ENCODE measurements at places on chromosomes 3 and 15. TPM values are rescaled to one million over a fixed set of nuclear protein-coding genes. Genes with fewer than 3 reads are reported as not detected.
A peak's percentile ranks its signal among the peaks of the same experiment; 100 is the strongest.

GRCh38 chr3:76362643-76363042, 577.3 kb upstream of the ZNF717 start:
- no peaks in the 10 kb centered on the region for H3K27me3 ChIP-seq
- DNase-seq = no peak
- no peaks in the 10 kb centered on the region for H3K4me1 ChIP-seq
- no peak overlapping the region for H3K4me3 ChIP-seq

DNA sequence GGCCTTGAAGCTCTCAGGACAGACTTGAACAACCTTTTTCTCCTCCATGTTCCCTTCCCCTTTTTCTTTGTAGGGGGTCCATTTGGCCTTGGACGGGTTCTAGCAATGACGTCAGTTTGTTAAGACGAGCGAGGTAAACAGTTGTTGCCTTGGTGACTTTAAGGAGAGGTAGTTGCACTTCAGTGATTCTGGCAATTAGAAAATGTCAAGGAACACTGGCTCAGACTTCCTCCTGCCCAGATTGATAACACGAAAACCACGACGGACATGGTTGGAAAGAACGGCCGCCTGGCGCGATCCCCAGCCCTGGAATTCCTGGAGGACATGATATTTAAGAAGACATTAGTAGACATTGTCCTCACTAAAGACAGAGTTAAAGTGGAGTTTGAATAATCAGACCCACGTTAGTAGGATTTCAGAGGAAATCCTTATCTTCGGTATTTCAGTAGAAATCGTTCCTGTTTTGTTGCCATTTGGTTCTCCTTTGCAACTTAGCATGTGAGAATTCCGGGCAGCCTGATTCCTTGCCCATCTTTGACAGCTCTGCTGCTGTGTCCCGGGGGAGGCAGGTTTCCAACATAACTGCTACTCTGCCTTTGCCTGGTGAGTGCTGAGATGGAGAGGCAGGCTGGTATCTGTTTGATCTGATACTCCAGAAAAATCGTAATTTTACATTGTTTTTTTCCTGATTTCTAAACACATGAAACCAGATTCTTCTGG, 87.3 kb downstream of the ST6GAL1 start:
- peaks cover 7% of the 10 kb centered on the region for H3K36me3 ChIP-seq
- no peaks in the 10 kb centered on the region for H3K27me3 ChIP-seq
- peaks cover 7% of the 10 kb centered on the region for H3K4me1 ChIP-seq
- no peak overlapping the region for H3K27ac ChIP-seq
- no peak overlapping the region for H3K4me3 ChIP-seq

- peaks cover 14% of the 10 kb centered on the region for H3K36me3 ChIP-seq
- no peaks in the 10 kb centered on the region for H3K27me3 ChIP-seq
- H3K27ac ChIP-seq = no peak overlapping the region
- H3K4me3 ChIP-seq = no peak overlapping the region
- peak; percentile 29 for DNase-seq
- peaks cover 15% of the 10 kb centered on the region for H3K4me1 ChIP-seq
Observed at GRCh38 chr3:14120111-14120920, 4.4 kb downstream of the CHCHD4 start.

DNA sequence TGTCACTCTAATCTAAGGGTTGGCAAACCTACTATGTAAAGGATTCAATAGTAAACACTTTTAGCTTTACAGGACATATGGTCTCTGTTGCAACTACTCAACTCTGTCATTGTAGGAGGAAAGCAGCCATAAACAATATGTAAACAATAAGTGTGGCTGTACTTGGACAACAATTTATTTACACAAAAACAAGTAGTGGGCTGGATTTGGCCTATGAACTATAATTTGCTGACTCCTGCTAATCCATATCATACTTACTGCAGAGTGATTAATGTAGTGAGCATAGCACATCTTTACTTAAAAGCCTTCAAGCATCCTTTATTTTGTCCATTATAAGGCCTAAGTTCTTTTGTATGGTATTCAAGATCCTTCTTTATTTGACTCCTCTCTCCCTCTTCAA, 441.9 kb downstream of the ZIC1 start:
- no peak overlapping the region for H3K27ac ChIP-seq
- no peaks in the 10 kb centered on the region for H3K4me1 ChIP-seq
- DNase-seq = no peak
- H3K36me3 ChIP-seq = no peaks in the 10 kb centered on the region

DNA sequence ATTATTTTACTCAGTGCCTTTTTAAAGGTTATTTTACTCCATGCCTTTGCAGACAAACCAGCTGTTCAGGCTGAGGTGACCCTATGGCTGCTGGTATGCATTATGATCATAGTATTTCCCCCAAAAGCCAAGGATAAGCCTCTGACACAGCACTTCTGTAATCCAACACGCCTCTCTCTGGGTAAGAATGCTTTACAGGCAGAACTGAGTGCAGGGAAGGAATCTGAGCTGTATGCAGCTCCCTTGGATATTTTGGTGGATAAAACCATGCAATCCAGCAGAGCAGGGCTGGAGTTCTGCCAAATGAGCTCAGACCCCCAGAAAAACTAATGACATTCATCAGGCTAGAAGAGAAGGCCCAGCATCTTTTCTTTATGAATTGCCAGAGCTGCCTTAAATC, 11.7 kb upstream of the MAP1A start:
- peak overlapping the region; percentile 18 for H3K4me3 ChIP-seq
- H3K4me1 ChIP-seq = peaks cover 24% of the 10 kb centered on the region
- DNase-seq = no peak
- H3K27ac ChIP-seq = peak overlapping the region; percentile 65
- H3K27me3 ChIP-seq = no peaks in the 10 kb centered on the region
- H3K36me3 ChIP-seq = no peaks in the 10 kb centered on the region

DNA sequence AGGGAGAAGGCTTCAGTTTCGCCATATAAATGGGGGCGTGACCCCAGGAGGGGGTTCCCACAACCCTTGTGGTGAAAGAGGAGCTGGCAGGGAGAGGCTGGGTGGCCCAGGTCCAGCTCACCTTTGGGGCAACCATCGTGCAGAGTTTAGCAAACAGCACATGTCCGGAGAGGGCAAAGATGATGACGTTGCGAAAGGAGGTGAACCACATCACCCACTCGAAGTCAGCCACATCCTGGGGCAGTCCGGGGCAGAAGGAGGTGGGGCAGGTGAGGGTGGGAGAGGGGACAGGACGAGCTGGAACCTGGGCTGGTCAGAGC, 3.7 kb downstream of the HHATL start:
- no peak overlapping the region for H3K27ac ChIP-seq
- peak; percentile 57 for DNase-seq
- no peaks in the 10 kb centered on the region for H3K36me3 ChIP-seq
- no peak overlapping the region for H3K4me3 ChIP-seq
- H3K4me1 ChIP-seq = no peaks in the 10 kb centered on the region
- peaks cover 18% of the 10 kb centered on the region for H3K27me3 ChIP-seq

- DNase-seq = no peak
- H3K27me3 ChIP-seq = no peaks in the 10 kb centered on the region
- H3K4me1 ChIP-seq = no peaks in the 10 kb centered on the region
- H3K36me3 ChIP-seq = no peaks in the 10 kb centered on the region
Observed at GRCh38 chr15:31169558-31169957, 68.0 kb upstream of the TRPM1 start.

- H3K36me3 ChIP-seq = peaks cover 11% of the 10 kb centered on the region
- peaks cover 4% of the 10 kb centered on the region for H3K4me1 ChIP-seq
- H3K27ac ChIP-seq = no peak overlapping the region
- no peak overlapping the region for H3K4me3 ChIP-seq
- no peaks in the 10 kb centered on the region for H3K27me3 ChIP-seq
- DNase-seq = no peak
Observed at GRCh38 chr3:171168551-171168950, 142.0 kb upstream of the SLC2A2 start.

DNA sequence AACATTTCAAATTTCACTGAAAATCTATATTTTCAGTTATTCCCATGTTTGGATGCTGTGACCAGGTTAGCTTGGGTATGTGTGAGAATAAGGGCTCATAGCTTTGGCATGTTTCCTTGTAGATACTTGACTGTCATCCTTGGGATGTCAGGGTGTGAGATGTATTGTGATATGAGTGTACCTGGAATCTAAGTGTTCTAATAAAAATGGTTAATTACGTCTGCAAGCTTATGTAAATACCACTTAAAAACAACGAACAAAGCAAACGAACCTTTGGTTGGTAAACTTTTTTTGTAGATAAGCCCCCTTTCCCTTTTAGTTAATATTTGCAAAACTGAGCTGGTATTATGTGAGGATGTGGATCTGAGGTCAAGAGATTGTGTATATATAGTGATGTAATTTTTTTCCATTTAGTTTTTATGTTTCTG, 63.5 kb downstream of the FNDC3B start:
- no peak overlapping the region for H3K4me3 ChIP-seq
- no peaks in the 10 kb centered on the region for H3K27me3 ChIP-seq
- H3K36me3 ChIP-seq = peaks cover 16% of the 10 kb centered on the region
- no peak for DNase-seq

The PROS1 gene
- total RNA-seq = 7.8 TPM

The C3orf20 gene
- total RNA-seq = 0.24 TPM

The POPDC2 gene
- total RNA-seq = 1.4 TPM
